GM13977 (cell line): ENCODE measurements at places on chromosomes 2 and 18.

GRCh38 chr2:157747695-157748370 lies 119.2 kb upstream of the ACVR1C start:
- peak; percentile 23 for DNase-seq

DNA sequence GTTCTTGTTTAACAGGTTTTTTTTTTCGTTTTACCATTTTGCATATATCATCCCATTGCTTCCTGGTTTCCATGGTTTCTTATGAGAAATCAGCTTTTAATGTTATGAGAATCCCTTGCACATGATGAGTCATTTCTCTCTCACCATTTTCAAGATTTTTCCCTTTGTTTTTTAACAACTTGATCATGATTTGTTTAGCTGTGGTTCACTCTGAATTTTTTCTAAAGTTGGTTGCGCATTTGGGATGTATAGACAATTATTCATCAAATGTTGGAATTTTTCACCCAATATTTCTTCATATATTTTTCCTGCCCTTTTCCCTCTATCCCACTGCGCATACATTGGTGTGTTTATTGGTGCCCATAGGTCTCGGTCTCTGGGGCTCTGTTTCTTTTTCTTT lies 42.4 kb upstream of the BIN1 start:
- no peak for DNase-seq

- DNase-seq: no peak
These were observed 906.6 kb upstream of the CDH2 start for GRCh38 chr18:29083545-29083944.

DNA sequence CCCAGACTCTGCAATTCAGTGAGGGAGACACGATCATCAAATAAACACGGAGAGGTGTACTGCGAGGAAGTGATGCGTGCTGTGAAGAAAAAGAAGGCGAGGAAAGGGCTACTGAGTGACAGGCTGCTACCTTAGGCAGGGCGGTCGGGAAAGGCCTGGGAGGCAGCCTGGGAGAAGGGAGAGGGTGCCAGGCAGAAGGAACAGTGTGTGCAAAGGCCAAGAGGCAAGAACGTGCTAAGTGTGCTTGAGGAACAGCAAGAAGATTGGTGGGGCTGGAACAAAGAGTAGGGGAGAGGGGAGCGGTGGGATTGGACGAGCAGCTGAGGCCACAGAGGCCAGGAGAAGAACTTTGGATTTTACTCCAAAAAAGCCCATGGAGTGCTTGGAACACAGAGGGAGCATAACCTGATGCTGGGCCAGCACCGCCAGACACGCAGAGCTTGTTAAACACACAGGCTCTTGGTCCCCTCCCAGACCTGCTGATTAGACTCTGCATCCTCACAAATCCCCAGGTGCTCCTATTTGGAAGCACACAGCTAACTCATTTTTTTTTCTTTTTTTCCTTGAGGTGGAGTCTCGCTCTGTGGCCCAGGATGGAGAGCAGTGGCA lies 30.4 kb downstream of the SERTAD2 start:
- DNase-seq: no peak

GRCh38 chr2:134212746-134213145 lies 41.1 kb upstream of the MGAT5 start:
- DNase-seq: no peak

- no peak for DNase-seq
These were observed 39.9 kb downstream of the ADD2 start for GRCh38 chr2:70728128-70728527.

GRCh38 chr2:144132357-144132756 lies 387.6 kb downstream of the ZEB2 start:
- DNase-seq: no peak

GRCh38 chr18:41674506-41674905 lies 280.5 kb upstream of the PIK3C3 start:
- DNase-seq: no peak
